NCI-H1092 treated with DMSO at 0.1 percent for 48 hours (cell line): ENCODE measurements at places on chromosomes 5 and 9.

DNA sequence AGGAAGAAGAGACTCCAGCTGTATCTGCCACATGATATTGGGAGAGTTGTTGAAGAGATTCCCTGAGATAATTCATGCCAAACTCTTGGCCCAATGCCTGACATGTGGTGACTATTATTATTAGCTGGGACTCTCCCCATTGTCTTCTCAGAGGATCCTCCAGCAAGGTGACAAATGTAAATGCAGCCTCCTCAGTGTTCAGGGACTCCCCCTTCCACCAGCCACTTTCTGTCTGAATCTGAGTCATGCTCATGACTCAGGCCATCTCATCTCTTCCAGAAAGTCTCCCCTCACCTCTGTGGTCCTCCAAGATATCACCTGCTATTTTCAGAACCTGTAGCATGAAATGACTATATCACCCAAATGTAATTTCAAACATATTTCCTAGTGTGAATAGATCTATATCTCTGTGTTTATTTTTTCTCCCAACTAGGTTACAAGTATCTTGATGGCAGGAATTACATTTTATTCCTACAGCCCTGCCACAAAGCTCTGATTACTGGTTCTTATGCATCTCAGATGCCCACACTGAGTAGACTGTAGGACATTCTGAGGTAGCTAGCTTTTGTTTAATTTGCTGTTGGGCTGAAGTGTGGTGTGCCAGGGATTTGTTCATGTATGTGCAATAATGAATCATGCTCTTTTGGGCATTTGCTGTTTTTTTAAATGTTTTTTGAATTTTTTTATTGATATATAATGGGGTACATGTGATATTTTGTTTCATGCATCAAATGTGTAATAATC is 126.6 kb upstream of the IL12B start:
- no peak for DNase-seq

DNA sequence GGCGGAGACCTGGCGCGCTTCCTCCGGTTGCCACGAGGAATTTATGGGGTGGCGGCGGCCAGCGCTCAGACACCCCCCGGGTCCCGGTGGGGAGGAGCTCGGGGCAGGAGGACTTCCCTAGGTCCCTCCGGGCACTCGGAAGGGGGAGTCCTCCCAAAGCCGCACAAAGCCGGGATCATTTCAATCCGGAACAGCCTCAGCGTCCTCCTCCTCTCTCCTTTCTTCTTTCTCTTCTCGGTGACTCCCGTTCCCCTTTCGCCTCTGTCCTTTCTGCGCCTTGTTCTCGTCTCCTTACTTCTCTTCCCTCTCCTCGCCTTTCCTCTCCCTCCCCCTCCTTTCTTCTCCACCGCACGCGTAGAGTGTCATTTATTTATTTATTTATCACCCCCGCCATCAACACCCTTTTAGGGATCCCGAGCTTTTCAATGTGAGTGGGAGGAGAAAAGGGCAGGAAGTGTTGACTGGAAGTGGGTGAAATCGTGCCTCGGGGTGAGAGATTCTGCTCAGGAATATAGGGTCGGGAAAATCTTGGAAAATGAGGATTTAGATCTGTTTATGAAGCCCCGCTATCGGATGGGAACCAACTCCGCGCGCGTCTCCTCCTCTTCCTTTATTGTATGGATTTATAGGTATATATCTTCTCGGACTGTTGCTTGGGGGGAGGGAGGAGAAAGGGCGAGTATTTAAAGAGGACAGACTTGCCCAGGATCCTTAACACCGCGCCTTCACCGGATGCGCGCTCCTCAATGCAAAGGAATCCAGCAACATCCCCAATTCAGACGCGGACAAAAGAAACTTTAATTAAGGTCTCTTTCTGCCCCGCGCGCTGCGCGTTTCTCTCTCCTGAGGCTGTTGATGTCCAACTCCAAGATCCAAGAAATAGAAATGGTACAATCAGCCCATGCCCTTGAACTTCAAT is 2.0 kb upstream of the ZNF462 start:
- DNase-seq: peak; percentile 72

DNA sequence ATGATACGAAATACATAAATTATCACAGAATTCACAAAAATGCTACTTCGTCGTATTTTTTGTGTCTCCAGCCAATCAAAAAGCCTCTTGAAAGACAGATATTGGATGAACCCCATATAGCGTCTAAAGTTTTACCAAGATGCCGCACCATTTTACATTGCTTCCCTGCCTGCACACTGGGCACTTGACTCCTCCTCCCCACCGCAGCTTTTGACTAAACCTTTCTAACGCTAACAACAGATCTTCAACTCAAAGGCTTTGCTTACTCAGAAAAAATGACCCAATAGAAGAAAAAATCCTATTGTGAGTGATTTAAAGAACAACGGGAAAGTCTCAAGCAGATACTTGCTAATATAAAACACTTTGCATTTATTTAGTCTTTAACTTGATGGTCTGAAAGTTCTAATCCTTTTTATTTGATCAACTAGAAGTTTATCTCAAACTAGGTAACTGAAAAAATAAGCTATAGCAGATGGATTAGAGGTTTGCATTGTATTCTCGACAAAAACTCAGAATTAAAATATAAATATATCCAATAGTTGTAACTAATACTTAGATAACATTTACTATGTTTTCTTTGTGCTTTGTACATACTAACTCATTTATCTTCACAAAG is 609.1 kb upstream of the DMAC1 start:
- DNase-seq: no peak

GRCh38 chr5:132759114-132760048 is 12.2 kb downstream of the CCNI2 start:
- no peak for DNase-seq

GRCh38 chr5:167271511-167271910 is 1019.9 kb upstream of the WWC1 start:
- no peak for DNase-seq

DNA sequence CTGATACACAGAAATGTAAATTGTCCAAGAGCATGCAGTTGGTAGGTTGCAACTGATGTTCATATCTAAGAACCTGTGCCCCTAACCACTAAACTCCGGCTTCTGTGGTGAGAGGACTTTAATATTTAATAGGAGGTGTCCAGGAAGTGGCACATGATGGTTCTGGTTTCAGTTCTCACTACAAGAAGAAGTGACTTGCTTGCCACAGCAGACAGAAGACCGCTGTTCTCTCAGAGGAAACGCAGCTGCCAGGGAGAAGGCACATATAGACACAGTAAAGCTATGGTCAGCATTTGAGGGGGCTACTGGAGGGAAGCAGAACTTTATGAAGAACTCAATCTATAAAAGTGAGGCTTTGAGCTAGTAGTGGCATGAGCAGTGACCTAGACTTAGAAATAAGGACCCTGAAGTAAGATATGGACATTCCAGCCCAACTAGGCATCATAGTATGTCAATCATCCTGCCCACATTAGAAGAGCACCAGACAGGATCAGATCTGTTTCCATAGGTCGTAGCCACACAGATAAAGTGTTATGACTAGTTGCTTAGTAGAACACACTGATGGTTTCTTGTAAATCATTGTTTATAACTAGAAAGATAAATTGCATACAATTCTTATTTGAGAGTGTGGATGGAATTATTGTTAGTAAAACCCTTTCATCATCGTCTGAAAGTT is 36.4 kb upstream of the DAB2 start:
- DNase-seq: no peak

GRCh38 chr9:98442541-98442940 is 187.1 kb upstream of the TBC1D2 start:
- DNase-seq: no peak

- peak; percentile 19 for DNase-seq
Observed at GRCh38 chr5:150801117-150801927, 22.8 kb downstream of the SMIM3 start.

DNA sequence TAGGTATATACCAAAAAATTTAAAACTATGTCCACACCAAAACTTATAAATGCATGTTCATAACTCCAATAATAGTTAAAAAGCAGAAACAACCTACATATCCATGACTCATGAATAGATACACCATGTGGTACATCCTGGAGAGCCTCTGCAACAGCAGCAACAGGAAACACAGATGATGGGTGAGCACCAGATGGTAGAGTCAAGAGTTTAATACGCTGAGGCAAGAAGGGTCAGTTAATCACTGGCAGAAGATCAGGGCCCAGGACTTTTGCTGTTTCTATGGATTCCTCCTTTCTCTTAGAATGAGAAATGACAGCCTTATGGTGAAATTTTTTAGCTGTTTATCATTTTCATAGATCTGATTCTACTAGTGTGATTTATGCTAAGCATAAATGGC is 351.8 kb upstream of the ADAMTSL1 start:
- DNase-seq: no peak

GRCh38 chr9:98240475-98240874 is 15.0 kb downstream of the TBC1D2 start:
- DNase-seq: no peak

- DNase-seq: peak; percentile 28
Observed at GRCh38 chr5:54518146-54518817, 723 bp downstream of the SNX18 start.
